B cell (primary cell): ENCODE measurements at places on chromosomes 13 and 19. TPM values are rescaled to one million over a fixed set of nuclear protein-coding genes. Genes with fewer than 3 reads are reported as not detected.

USHBP1 gene
- polyA plus RNA-seq: 0.03 TPM in 1 of 2 replicates, not detected in the other

PLPP2 gene
- 0.17 and 1.3 TPM in 2 replicates for polyA plus RNA-seq

PRR22 gene
- polyA plus RNA-seq: 3.4 and 4.1 TPM in 2 replicates

IZUMO4 gene
- 34.8 and 45.9 TPM in 2 replicates for polyA plus RNA-seq

C13orf42 gene
- not detected in 2 replicates for polyA plus RNA-seq

HOOK2 gene
- polyA plus RNA-seq: 30.3 and 35.7 TPM in 2 replicates

NFIX gene
- polyA plus RNA-seq: 0.45 and 0.69 TPM in 2 replicates

ZNF560 gene
- not detected in 2 replicates for polyA plus RNA-seq

EPSTI1 gene
- polyA plus RNA-seq: 13.4 and 18.2 TPM in 2 replicates

ZNF729 gene
- not detected in 2 replicates for polyA plus RNA-seq

PTGER1 gene
- not detected in 2 replicates for polyA plus RNA-seq

SLC7A9 gene
- 0.19 and 0.94 TPM in 2 replicates for polyA plus RNA-seq

ZNF606 gene
- 11.5 and 12.4 TPM in 2 replicates for polyA plus RNA-seq

SLC25A41 gene
- polyA plus RNA-seq: 0.07 and 0.48 TPM in 2 replicates

CD177 gene
- polyA plus RNA-seq: not detected in 2 replicates

CGB7 gene
- polyA plus RNA-seq: not detected in 2 replicates

FLT3LG gene
- 49.8 and 52.6 TPM in 2 replicates for polyA plus RNA-seq

KLK8 gene
- not detected in 2 replicates for polyA plus RNA-seq

ANGPTL4 gene
- not detected in 2 replicates for polyA plus RNA-seq

ZNF543 gene
- polyA plus RNA-seq: 4.0 and 4.6 TPM in 2 replicates
